Activated naive CD8-positive, alpha-beta T cell treated with anti-CD3 and anti-CD28 coated beads for 36 hours (primary cell): ENCODE measurements at places on chromosomes 16 and 17. TPM values are rescaled to one million over a fixed set of nuclear protein-coding genes. Genes with fewer than 3 reads are reported as not detected.

Gene IL34
- total RNA-seq, result not detected

GRCh38 chr16:28538733-28539596, at the start of gene NUPR1:
NUPR1 (minus strand) TSS chr16:28538974; CDS start chr16:28538907, 67 bp downstream.
- DNase-seq, result no peak
- H3K4me1 ChIP-seq, result peaks cover 18% of the 10 kb centered on the region
- no peak within 1 kb of the TSS for H3K27ac ChIP-seq
- H3K36me3 ChIP-seq, result no peaks in the 10 kb centered on the region
- no peak within 1 kb of the TSS for H3K4me3 ChIP-seq

DNA sequence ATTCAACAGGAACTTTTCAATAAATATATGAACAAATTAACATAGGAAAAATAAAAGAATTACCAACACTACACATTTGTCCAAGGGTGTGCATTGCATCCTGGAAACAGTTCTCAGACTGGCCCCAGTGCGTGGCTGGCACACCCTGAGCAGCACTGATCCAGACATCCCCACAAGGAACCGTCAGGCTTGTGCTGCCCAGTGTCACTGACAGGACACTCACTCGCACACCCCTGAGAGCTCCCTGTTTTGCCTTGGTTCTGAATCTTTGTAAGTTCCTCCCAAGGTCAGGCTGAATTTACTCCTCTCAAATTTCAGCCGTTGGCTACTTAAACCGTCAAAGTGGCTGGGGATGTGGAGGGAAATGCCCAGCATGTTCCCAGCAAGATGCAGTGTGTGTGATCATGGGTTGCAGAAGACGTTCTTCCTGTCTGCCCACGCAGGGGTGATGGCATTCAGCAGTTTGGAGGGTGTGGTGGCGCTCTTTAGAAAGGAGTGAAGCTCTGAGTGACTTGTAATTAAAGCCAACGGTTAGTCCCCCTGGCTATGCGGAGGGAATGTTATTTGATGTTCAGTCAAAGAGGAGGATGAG, 1.7 kb downstream of the MT2A start:
- peak; percentile 80 for DNase-seq
- peaks cover 75% of the 10 kb centered on the region for H3K4me1 ChIP-seq
- H3K27ac ChIP-seq, result peak overlapping the region; percentile 95

Gene FOXO3B
- 6.6 TPM for total RNA-seq

- DNase-seq, result no peak
- no peaks in the 10 kb centered on the region for H3K27me3 ChIP-seq
- no peak overlapping the region for H3K4me3 ChIP-seq
- H3K36me3 ChIP-seq, result no peaks in the 10 kb centered on the region
- H3K27ac ChIP-seq, result no peak overlapping the region
Observed at GRCh38 chr17:50946223-50946890, 80.2 kb upstream of the TOB1 start.

DNA sequence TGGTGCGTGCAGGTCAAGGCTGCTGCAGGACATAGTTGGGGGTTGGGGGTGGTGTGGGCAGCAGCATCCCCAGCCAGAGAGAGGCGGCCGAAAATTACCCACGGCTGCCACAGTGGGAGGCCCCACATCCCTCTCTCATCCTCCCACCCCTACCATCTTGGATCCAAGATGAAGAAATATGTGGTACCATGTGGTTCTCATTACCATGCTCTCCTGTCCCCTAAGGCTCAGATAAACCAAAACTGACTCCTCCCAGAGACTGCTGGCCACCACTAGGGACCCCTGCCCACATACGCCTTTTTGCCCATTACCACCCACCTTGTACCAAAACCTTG, 120.4 kb downstream of the HIC1 start:
- peaks cover 5% of the 10 kb centered on the region for H3K4me1 ChIP-seq
- H3K4me3 ChIP-seq, result no peak overlapping the region
